ENCODE measurements at places on chromosomes 7 and 10. TPM values are rescaled to one million over a fixed set of nuclear protein-coding genes. Genes with fewer than 3 reads are reported as not detected.

The OPN1SW gene
- not detected for total RNA-seq

The SLC16A9 gene
- 4.4 TPM for total RNA-seq

The DYDC2 gene
- total RNA-seq: not detected

The COPG2 gene
- 21.4 TPM for total RNA-seq

The SORCS1 gene
- not detected for total RNA-seq

The SEMA3C gene
- not detected for total RNA-seq

The TLX1 gene
- not detected for total RNA-seq

The GLCCI1 gene
- total RNA-seq: 10.9 TPM

- no peak overlapping the region for H3K4me3 ChIP-seq
- no peak for DNase-seq
- no peaks in the 10 kb centered on the region for H3K36me3 ChIP-seq
- H3K27me3 ChIP-seq: no peaks in the 10 kb centered on the region
- H3K27ac ChIP-seq: no peak overlapping the region
- no peaks in the 10 kb centered on the region for H3K4me1 ChIP-seq
These were observed 511.1 kb downstream of the GLRX3 start for GRCh38 chr10:130647341-130647740.

- peaks cover 7% of the 10 kb centered on the region for H3K27me3 ChIP-seq
- no peaks in the 10 kb centered on the region for H3K36me3 ChIP-seq
- H3K4me1 ChIP-seq: peaks cover 11% of the 10 kb centered on the region
- H3K27ac ChIP-seq: no peak overlapping the region
These were observed 17.4 kb downstream of the C7orf57 start for GRCh38 chr7:48052748-48053147.

DNA sequence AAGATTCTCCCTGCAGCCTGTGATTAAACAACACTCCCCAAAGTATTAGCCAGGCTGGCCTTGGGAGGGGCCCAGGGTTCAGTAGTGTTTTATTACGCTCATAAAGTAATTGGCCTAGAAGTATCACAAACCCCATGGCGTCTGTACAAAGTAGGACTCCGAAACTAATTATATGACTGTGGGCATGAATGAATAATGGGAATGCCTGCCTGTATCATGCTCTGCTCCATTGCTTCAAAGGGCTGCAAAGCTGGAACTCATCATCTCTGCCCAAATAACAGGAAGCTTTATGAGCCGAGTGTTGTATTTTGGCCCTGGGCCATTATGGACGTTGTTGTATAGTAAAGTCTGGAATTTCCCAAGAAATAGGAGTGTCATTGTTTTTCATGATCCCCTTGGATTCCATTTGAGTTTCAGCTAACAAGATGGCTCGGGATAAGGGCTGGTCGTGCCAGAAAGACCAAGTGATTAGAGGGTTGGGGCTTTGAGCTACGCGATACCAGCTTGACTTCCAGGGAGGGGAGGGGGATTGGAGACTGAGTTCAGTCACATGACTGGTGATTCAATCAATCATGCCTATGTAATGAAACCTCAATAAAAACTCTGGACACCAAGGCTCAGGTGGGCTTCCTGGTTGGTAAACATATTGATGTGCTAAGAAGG, 65.3 kb upstream of the NPTX2 start:
- no peaks in the 10 kb centered on the region for H3K4me1 ChIP-seq
- no peaks in the 10 kb centered on the region for H3K36me3 ChIP-seq
- H3K27me3 ChIP-seq: no peaks in the 10 kb centered on the region

DNA sequence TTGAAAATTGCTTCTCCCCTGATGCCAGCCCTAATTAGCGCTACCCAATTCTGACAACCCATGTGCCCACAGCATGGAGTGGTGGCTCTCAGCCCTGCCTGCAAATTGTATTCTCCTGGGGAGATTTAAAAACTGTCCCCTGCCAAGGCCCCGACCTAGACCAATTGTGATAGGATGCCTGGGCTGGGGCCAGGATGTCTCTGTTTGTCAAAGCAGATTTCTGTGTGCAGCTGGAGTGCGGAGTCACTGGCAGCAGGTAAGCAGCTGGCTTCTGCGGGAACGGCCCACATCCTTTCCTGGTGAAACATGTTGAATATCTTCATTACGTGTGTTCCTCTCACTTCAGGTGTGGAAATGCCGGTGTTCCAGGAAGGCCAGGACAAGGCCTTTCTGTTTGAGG, 238.6 kb downstream of the WDR37 start:
- peaks cover 9% of the 10 kb centered on the region for H3K27me3 ChIP-seq
- H3K4me1 ChIP-seq: no peaks in the 10 kb centered on the region
- no peak overlapping the region for H3K27ac ChIP-seq
- no peak for DNase-seq
- no peaks in the 10 kb centered on the region for H3K36me3 ChIP-seq

- peaks cover 3% of the 10 kb centered on the region for H3K36me3 ChIP-seq
- H3K4me1 ChIP-seq: peaks cover 45% of the 10 kb centered on the region
- no peak for DNase-seq
- H3K27ac ChIP-seq: no peak overlapping the region
- no peak overlapping the region for H3K4me3 ChIP-seq
These were observed 3.8 kb upstream of the GTF2I start for GRCh38 chr7:74653686-74654181.

DNA sequence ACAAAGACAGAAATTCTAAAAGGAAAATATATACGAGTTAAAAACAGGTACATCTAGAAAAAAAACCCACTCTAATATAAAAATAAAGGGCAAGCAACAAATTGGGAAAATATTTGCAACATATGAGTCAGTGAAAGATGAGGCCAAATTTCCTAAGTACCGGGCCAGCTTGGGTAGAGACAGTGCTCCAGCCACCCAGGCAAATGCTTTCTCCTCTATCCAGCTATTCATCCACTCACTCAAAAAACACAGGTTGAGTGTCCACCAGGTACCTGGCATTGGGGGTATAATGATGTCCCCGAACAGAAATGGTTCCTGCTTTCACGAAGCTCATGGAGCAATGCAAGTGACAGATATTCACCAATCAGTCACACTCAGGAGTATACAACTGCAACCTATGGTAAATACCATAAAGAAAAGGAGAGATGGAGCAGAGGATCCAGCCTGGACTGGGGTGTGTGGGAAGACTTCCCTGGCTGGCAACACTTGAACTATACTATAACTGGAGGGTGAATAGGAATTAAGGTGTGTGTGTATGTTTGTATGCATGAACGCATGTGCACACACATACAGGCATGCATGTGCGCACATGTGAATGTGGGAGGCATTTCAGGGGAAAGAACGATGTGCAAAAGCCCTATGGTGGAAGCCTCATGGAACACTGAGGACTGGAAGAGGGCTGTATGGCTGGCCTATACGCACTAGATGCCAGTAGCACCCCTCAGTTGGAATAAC, 2.3 kb downstream of the ARHGAP22 start:
- no peak overlapping the region for H3K27ac ChIP-seq
- H3K27me3 ChIP-seq: peaks cover 26% of the 10 kb centered on the region
- no peak for DNase-seq
- H3K4me3 ChIP-seq: no peak overlapping the region

- H3K36me3 ChIP-seq: no peaks in the 10 kb centered on the region
- H3K27me3 ChIP-seq: no peaks in the 10 kb centered on the region
- H3K4me3 ChIP-seq: no peak overlapping the region
- DNase-seq: no peak
These were observed 372.9 kb upstream of the ZMIZ1 start for GRCh38 chr10:78695846-78696245.

Data from activated CD4-positive, alpha-beta T cell treated with anti-CD3 and anti-CD28 coated beads, Interleukin-2, amount 10 ng/mL, durations not matched to agents 24 days and 14 days (primary cell).